ENCODE measurements at places on chromosomes 7 and 10.

GRCh38 chr7:7099584-7100014, 82.7 kb upstream of the C1GALT1 start:
- no peak for DNase-seq

GRCh38 chr10:44424957-44425356, 40.1 kb upstream of the CXCL12 start:
- no peak for DNase-seq

GRCh38 chr7:25762511-25763462, 389.2 kb upstream of the NFE2L3 start:
- no peak for DNase-seq

GRCh38 chr10:122847782-122848604, 2.3 kb upstream of the CUZD1 start:
- DNase-seq: no peak

DNA sequence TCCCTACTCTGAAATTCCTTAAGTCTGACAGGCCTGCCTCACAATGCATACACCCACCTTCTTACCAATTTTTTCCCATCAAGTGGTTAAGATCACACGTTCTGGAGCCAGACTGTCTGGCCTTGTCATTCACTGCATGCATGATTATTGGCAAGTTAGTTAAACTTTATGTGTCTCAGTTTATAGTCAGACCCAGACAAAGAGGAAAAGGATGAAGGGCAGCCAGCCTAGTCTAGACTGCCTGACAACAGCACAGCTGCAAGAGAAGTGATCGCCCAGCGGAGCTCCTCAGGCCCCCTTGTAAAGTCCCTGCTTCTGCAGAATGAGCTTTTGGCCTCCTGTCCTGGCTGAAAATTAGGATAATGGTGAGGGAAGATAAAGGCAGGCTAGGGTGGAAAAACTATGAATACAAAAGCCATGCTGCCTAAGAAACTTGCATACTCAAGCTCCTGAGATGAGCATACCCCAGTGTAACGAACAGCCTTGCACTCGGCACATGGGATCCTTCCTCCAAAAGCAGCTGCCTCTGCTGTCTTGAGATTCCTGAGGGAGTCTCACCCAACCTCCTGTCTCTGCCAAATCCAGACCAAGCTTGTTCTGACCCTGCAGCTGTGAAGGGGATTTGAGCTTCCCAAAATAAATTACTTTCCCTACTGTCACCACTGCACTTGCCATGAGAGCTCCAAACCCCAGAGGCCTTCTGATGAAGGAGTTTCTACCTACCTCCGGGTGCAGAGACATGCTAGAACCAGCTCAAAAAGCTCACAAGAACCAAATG, 26.7 kb upstream of the MRLN start:
- no peak for DNase-seq

DNA sequence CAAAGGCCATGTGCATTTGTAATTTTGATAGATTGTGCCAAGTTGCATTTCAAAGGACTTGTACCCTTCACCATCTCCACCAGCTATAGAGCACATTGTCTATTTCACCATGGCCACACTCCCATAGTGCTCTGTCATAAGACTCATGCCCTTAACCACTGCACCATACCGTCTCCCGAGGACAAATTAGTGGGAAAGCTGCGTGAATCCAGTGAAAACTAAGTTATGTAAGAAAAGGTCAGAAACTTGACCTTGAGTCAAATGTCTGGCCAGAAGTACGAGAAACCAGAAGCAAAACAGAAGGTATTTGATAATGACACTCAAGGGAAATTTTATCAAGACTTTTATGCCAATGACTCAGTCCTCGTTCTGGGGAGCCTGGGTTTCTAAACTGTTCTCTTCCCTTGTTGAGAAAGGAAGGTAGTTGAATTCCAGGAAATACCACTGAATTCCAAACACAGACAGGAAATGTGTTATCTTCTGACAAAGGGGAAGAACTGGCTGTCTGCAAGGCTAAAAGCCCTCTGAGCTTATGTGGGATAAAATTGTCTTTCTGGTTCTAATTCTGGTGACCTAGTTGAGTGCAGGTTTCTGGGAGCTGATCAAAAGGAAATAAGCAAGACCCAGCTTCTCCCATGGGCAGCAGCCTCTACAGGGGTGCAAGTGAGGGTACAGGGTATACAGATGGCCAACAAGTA, 49.7 kb downstream of the CDK1 start:
- no peak for DNase-seq

GRCh38 chr10:7038416-7038815, 372.4 kb downstream of the SFMBT2 start:
- no peak for DNase-seq

DNA sequence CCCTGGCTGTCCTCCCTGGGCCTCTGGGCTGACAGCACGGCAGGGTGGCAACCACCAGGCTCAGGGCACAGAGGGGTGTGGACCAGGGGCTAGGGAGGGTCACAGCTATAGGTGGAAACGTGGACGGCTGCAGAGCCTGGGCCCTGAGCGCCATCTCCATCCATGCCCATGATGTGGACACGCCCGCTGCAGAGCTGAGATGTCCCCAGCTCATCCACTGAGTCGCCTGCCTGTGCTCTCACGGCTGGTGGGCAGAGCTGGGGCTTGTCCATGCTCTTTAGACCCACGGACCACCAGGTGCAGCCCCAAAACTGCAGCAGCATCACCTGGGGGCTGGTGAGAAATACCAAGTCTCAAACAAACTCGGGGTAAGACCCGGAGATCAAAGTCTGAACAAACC, 16.1 kb downstream of the TECPR1 start:
- no peak for DNase-seq

GRCh38 chr10:75836064-75836463, 404.6 kb downstream of the LRMDA start:
- no peak for DNase-seq

DNA sequence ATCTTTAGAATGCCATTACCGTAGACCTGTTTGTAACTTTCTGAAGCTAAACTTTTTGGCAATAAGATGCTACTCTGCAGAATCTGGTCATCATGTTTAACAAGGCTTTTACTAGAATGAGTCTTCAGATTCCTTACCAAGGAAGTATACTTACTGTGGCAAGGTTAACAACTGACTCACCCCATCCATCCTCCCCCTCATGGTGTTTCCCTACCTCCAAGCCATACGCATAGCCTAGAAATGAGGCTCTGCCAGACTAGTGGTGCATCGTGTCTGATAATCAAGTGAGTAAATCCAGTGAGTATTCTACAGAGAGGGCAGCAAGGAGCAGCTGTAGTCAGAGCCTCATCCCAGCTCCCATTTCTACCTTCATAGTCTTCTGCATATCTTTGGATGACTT, 223.6 kb downstream of the IPMK start:
- DNase-seq: no peak

Measured in activated naive CD8-positive, alpha-beta T cell treated with anti-CD3 and anti-CD28 coated beads, Interleukin-2, amount 50 U/mL, for 16 hours (primary cell).